ENCODE measurements at places on chromosomes 11 and 22.

- DNase-seq = no peak
These were observed 223.1 kb upstream of the KIRREL3 start for GRCh38 chr11:127223633-127224032.

- DNase-seq = no peak
These were observed 9.3 kb upstream of the CD3E start for GRCh38 chr11:118295199-118295598.

DNA sequence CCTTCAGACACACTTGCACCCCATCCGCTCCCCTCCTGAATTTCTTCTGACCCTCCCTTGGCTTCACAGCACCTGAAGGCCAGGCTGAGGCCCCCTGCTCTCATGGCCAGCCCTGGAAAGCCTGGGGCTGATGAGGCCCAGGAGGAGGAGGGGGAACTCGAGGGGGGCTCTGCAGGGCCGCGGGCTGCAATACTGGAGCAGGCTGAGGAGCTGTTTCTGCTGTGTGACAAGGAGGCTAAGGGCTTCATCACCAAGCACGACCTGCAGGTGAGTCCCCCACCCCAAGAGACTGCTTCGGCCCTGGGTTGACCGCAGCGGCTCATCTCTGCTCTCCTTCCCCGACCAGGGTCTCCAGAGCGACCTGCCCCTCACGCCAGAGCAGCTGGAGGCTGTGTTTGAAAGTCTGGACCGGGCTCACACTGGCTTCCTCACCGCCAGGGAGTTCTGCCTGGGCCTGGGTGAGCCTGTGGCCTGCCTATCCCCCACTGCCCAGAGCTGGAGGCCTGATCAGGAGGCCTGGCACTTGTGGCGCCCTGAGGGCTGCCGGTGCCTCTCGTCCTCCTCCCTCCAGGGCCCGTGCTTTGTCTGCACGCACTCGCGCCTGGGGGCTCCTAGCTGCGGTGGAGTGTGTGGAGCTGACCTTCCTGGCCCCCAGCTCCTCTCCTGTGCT is 922 bp downstream of the CRACR2B start:
- no peak for DNase-seq

DNA sequence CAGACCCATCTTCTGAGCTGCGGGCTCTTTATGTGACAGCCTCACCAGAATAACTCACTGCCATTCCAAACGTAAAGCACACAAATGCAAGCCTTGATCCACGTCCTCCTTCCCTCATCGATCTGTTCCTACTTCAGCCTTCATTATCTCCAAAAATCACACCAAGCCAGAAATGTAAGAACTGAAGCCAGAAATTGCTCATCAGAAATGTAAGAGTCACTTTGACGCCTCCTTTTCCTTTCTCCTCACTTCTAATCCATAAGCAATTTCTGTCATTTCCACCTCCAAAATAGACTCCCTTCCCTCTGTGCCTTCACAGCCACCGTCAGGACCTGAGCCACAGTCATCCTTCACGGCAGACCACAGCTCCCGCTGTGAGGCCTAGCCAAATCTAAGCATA is 387.3 kb upstream of the B3GAT1 start:
- no peak for DNase-seq

- no peak for DNase-seq
These were observed 901.0 kb downstream of the BRD1 start for GRCh38 chr22:48926643-48927042.

GRCh38 chr11:6745018-6745417 is 26.8 kb downstream of the OR2AG2 start:
- no peak for DNase-seq

DNA sequence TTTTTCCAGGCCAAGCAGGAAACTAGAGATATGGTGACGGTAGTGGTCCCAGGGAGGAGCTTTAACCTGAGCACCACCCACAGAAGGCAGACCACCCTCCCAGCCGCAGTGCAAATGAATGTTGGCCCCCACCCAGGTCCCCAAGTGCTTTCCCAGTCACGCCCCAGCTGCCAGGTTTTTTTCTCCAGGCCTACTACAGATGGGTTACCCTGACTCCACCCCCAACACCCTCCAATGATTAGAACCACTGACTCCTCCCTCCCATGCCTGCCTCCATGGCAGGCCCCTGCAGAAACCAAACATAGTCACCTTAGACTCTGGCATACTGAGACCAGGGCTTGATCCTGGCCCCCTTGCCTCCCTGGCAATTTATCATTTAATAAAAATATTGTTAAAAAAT is 58.7 kb upstream of the CHST1 start:
- DNase-seq = no peak

GRCh38 chr22:48745842-48746788 is 1081.6 kb downstream of the BRD1 start:
- no peak for DNase-seq

GRCh38 chr22:41184679-41185078 is 20.4 kb upstream of the L3MBTL2 start:
- DNase-seq = no peak

GRCh38 chr22:24216541-24217209 is 28.2 kb downstream of the GGT5 start:
- no peak for DNase-seq

DNA sequence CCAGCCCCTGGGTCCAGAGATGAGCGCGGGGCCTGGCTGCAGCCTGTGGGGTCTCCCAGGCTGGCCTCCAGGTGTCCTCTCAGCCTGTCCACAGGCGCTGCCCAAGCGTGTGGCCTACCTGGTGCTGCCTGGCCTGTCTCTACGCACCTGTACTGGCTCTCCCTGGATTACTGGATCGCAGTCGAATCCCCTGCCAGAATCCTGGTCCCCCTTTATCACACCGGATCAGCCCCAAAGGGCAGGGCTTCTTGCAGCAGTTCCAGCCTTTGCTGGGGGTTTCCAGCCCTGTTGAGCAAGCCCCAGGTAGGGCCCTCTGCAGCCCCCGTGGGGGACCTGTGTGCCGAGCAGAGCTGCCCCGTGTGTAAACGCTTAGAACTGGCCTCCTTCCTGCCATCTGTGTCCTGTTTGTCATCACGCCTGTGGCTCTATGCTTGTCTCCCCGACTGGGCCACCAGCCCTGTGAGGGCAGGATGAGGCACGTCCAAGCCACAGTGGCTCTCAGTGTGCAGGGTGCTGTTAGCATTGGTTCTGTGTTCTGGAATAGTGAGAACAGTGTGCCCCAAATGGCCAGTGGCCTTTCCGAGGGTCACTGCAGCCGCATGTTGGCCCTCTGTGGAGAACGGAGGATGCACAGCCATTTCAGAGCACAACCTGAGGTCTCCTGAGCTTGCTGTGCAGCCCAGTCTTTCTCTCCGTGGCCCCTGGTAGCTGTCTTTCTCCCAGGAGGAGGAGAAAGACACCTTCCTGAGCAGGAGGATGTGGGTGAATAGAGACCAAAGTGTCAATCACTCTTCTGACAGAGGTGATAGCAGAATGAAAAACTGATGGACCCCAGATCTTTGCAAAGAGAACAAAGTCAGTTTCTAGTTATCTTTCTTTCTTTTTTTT is 13.9 kb upstream of the TXNRD2 start:
- no peak for DNase-seq

DNA sequence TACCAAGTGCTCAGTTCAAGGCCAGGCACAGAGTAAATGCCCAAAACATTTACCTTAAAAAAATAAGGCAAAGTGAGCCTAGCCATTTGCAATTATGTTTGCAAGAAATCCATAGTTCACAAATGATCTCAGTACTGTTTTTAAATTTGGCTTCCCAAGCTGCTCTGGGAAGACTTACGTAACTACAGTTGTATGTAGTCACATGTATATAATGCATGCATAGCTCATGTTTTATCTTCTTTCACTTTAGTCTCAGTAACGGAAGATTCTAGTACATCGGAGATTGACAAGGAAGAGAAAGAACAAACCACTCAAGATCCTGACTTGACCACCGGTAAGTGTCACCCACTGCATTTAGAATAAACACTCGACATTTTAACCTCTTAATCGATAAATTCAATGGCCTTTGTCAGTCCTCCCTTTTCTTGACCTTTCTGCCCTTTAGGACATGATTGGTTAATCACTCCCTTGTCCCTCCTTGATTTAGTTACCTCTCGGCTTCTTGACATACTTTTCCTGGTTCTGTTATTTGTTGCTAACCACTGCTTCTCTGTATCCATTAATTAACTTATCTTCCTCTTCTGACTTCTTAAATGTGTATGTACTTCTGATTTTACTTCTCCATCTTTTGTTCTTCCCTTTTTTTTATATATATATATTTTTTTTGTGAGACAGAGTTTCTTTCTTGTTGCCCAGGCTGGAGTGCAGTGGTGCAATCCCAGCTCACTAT is 18.0 kb upstream of the JHY start:
- DNase-seq = no peak

DNA sequence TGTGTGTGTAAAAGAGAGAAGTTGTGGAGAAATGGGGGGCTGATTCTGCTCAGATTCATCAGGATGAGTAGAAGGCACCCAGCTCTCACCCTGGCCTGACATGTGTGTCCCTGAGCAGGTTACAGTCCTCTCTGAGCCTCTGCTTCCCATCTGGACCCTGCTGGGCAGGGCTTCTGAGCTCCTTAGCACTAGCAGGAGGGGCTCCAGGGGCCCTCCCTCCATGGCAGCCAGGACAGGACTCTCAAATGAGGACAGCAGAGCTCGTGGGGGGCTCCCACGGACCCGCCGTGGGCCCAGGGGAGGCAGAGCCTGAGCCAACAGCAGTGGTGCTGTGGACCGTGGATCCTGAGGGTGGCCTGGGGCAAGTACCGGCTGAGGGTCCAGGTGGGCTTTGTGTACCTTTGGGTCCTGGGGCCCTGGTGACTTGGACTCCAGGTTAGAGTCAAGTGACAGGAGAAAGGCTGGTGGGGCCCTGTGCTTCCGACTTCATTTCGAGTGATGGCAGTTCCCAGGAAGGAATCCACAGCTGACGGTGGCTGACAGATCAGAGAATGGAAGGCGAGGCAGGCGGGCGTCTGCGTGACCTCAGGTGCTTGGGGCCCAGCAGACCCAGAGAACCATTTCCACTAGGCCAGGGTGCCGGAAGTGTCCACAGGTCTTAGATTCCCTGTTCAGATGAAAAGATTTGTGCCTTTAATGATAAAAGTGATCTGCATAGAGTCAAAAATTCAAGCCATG is 21.9 kb downstream of the NEAT1 start:
- no peak for DNase-seq

- DNase-seq = no peak
These were observed 9.4 kb upstream of the MRPL23 start for GRCh38 chr11:1937616-1938342.

- DNase-seq = no peak
These were observed 27.0 kb downstream of the ARL14EP start for GRCh38 chr11:30349885-30350284.

GRCh38 chr11:12196872-12197271 is 86.5 kb downstream of the MICAL2 start:
- no peak for DNase-seq

DNA sequence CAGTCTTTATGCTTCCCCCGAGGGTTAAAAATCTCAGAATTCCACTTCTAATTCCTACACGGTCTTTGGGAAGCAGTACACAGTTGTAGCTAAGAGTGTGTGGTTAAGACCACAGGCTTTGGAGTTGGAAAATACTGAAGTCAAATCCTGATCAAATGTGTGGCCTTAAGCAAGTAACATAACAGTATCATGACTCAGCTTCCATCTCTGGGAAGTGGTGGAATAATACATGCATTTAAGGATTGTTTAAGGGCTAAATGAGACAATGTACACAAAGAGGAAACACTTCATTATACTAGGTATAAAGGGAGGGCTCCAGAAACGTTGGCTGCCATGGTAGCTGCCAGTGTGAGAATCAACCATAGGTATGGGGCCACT is 71.5 kb downstream of the FAT3 start:
- no peak for DNase-seq

DNA sequence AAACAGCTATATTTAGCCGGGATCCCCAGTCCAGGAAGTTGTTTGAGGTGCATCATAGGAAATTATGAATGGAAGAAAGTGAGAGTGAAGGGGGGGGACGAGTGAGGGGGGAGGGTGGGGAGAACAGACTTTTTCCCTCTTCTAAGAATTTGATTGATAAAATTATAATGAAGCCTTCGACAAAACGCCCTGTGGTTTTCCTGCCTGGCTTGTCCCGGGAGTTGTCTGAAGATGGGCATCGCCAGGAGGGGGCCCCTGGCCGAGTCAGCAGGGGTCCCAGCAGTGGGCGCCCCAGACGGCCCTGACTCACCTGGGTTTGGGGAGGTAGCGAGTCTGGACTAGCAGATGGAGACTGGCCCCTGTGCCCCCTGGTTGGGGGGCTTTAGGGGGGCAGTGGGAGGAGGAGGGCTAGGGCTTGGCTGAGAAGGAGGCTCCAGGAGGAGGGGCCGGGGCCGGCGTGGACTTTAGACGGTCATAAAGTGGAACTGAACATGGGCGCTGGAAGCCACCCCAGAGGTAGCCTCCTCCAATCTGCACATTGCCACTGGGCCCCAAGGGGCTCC is 336 bp upstream of the LIF start:
- DNase-seq = no peak

DNA sequence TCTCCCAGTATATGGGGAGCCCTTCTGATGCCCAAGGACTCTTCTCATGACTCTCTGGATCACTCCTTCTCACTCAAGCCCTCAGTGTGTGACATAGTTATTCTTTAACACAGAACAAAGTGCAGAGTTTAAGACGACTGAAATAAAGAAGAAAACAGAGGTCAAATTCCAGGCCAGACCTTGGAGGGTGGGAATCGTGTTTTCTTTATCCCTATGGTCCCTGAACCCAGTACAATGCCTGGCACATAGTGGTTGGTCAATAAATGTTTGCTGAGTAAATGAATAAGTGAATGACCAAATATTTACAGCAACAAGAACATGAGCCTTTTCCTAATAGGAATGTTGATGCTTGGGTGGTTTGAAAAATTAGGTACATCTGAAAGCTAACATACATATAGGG is 28.8 kb downstream of the VSTM5 start:
- DNase-seq = no peak

GRCh38 chr22:38415561-38416321 is 39.3 kb downstream of the KCNJ4 start:
- DNase-seq = no peak

- DNase-seq = no peak
These were observed 327.6 kb upstream of the CCDC90B start for GRCh38 chr11:83613767-83614121.

DNA sequence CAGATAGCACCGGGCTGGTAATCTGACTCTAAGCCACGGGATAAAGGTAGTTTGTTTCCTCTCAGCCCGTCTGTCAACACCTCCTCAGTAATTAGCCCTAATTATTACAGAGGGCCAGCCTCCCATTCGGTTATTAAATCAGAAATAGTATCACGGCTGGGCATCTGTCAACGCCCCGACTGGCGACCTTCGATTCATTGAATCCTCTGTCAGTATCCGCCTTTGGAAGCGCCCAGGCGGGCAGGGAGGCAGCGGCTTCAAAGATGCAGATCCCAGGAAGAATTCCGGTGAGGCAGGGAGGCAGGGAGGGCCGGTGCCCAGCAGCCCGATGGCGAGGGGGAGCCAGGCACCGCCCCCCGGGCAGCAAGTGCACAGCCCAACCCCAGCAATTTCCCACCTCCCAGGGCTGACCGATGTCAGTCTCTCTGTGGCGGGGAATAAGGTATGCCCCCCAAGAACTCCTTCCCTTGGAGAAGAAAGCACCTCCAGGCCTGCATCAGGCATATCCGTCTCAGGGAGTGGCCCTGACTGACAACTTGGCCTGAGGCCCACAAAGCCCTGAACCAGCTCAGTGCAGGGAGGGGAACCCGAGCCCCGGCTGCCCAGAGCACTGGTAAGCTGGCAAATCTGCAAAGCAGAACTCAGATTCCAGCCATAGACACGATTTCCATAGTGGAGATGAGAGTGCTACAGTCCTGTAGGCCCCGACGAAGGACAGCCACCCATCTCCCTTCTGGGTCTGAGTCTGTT is 11.4 kb downstream of the GNB1L start:
- no peak for DNase-seq

GRCh38 chr11:27291954-27292636 is 70.9 kb downstream of the CCDC34 start:
- no peak for DNase-seq

GRCh38 chr11:235180-235579 is 962 bp downstream of the SIRT3 start:
- no peak for DNase-seq

Data from activated CD4-positive, alpha-beta T cell treated with anti-CD3 and anti-CD28 coated beads for 24 hours (primary cell).